ENCODE measurements at places on chromosomes 4 and X.

GRCh38 chr4:169987327-169988228, 38.6 kb downstream of the MFAP3L start:
- no peak for DNase-seq

GRCh38 chr4:182743815-182744214, 173.4 kb downstream of the DCTD start:
- DNase-seq, result no peak

DNA sequence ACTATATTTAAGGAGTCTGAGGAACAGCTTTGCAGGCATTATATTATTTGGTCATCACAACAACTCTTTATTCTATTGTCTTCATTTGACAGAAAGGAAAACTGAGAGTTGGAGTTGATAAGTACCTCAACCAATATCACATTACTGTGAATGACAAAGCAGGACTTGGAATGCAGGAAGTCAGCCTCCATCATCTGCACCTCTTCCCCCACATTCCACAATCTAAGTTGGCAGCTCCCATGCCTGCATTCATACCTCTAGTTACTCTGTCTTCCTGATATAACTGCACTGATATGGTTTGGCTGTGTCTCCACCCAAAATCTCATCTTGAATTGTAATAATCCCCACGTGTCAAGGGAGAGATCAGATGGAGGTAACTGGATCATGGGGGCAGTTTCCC, 356.7 kb downstream of the GALNTL6 start:
- no peak for DNase-seq

DNA sequence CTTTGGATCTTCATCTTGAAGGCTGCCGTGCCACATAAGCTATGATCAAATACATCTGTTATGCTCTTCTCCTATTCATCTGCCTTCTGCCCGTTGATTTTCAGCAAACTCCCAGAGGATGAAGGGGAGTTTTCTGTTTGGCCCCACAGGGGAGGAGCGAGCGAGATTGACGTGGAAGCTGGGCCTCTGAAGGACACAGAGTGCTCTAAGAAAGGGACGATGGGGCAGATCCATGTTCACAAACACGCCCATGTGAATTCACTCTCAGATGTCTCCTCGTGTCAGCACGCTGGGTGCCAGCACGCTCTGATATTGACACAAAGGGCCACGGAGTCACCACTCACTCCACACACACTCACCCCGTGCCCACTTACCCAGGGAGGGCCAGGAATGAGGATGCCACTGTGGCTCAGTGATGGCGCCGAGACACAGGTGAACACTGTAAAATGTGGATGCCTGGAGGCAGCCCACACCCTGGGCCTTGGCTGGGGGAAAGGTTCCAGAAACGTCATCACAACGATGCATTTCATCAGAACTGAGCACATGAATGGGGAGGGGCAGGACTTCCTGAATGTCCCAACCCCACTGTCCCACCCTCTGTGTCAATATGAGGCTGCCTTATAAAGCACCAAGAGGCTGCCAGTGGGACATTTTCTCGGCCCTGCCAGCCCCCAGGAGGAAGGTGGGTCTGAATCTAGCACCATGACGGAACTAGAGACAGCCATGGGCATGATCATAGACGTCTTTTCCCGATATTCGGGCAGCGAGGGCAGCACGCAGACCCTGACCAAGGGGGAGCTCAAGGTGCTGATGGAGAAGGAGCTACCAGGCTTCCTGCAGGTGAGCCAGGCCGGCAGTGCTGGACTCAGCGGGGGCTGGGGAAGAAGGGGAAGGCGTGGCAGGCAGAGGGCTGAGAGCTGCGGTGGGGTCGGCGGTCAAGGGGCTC, at the start of gene S100P:
S100P (plus strand) TSS at position 648 of the 946 bp plus-strand sequence; CDS start at position 703, 55 bp downstream.
- DNase-seq, result no peak

DNA sequence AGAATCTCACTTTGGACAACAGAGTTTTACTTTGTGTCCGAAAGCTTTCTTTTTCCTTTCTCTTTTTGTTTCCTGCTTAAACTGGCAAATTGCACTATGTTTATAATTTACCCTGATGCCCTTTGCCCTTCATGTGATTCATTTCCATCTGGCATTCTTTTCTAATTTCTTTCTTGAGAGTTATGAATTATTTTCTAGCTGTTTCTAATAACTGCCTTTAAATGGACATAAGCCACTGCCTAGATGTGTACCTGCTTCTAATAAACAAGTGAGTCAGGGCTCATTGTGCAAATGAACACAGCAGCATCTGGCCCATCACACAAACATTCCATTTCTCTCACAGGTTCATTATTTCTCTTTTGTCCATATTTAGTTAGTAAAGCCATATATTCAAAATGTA, 242.3 kb upstream of the GPRIN3 start:
- DNase-seq, result no peak

DNA sequence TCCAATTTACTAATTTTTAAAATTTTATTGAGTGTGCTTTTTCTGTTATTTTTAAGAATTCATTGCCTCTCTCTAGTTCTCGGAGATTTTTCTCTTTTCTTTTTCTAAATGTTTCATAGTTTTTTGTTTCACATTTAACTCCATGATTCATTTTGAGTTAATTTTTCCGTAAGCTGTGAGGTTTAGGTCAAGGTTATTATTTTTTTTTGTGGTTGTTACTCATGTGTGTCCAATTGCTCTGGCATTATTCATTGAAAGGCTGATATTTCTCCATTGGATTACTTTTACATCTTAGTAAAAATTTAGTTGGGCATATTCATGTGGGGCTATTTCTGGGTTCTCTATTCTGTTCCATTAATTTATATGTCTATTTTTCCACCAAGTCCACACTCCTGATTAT, 220.8 kb downstream of the MID1IP1 start:
- no peak for DNase-seq

DNA sequence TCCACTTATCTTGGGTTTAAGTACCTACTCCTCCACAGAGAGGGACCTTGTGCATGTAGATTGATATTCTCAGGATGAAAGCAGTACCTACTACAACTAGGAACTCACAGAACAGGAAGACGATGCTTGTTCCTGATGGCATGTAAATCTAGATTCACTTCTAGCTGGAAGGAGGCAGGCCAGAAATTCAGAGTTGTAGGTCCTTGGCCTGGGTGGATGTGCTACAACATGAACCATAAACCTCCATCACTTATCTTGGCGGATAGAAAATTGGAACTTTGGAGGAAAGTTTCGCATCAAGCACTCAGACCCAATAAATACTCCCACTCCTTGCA, 9.3 kb upstream of the SMIM20 start:
- DNase-seq, result no peak

DNA sequence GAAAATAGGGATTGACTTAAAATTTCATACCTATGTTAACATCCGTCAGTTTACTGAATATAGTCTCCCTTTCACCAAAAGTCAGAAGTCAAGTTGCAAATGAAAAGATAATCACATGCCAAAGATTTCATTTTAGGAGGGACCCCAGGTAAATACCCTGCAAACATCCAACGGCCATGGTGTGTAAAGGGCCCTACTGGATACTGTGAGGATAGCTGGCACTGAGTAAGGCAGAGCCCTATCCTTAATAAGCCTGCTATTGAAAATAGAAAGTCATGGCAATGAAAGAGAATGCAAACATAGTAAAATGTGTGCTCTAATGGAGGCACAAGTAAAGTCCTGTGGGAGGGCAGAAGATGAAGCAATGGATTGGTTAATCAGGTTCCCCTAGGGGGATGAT, 20.9 kb downstream of the STK26 start:
- no peak for DNase-seq

GRCh38 chrX:72676465-72676864, 37.6 kb downstream of the PHKA1 start:
- no peak for DNase-seq

- no peak for DNase-seq
Observed at GRCh38 chr4:118270492-118270891, 82.3 kb downstream of the PRSS12 start.

DNA sequence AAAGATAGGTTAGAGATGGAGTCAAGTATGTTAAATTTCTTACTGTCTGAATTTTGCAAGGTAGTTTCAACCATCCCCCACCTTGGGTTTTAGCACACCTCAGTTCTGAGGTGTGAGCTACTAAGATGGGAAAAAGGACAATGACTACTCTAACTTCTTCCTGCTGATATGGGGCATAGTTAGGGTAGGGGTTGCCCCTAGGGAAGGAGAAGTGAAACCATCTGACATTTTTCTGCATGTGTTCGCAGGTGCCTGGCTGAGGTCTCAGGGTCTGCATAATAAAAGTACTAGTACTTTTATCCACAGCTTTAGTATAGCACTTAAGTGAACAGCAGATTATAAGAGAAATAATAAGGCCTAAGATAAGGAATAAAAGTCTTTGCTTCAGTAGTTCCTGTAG, 129.5 kb upstream of the CYSLTR1 start:
- no peak for DNase-seq

DNA sequence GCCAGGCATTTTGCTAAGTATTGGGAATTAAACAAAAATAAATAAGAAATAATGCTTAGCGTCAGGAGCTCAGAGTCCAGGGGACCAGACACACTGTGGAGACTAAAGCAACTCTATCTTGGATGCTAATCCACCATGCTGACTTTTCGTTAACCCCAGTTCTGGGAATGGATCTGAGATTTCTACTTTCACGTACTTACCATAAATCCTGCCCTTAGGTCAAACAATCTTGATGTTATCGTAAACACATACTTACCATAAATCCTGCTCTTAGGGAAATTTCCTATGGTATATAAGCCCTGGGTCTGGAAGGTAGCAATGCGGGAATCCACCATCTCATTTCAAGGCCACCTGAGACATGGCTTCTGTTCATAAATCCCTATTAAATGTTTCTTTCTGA, 204.5 kb upstream of the IGFBP7 start:
- no peak for DNase-seq

DNA sequence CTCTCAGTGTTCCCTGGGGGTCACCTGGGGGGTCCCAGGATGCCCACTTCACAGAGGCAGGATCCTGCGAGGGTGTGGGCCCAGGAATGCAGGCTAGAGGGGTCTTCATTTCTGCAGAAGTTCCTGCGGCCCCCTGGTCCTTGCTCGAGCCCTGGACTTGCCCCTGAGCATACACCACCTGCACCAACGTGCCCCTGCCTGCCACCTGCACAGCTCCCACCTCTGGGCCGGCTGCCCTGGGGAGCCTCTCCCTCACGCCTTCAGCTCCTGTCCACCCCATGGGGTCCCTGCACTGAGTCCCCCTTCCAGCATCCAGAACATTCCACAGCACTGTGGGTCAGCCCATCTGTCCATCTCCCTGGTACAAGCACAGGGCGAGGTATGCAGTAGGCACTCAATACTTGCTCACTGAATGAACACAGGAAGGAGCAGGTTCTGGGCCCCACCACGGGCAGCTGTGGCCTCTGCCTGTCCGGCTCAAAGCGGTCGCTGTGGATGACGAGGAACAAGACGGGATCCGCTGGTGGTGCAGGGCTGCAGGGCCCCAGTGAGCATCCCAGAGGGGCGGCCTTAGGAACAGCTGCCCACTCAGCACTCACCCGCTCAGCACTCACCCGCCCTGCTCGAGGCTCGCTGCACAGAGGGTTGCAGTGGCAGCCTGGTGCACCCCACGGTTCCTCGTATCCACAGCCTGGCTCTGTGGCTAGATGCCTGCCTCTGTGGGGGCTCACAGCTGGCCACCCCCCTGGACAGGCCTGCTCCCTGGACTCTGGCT, 70.5 kb upstream of the MXD4 start:
- no peak for DNase-seq

- DNase-seq, result no peak
Observed at GRCh38 chr4:135548711-135549110, 1347.1 kb upstream of the PABPC4L start.

GRCh38 chrX:153456161-153456560, 10.3 kb upstream of the TREX2 start:
- DNase-seq, result no peak

- no peak for DNase-seq
Observed at GRCh38 chr4:182754895-182755294, 162.3 kb downstream of the DCTD start.

Data from T-helper 1 cell (primary cell).